ENCODE measurements at places on chromosomes 13 and 19. TPM values are rescaled to one million over a fixed set of nuclear protein-coding genes. Genes with fewer than 3 reads are reported as not detected.

DNA sequence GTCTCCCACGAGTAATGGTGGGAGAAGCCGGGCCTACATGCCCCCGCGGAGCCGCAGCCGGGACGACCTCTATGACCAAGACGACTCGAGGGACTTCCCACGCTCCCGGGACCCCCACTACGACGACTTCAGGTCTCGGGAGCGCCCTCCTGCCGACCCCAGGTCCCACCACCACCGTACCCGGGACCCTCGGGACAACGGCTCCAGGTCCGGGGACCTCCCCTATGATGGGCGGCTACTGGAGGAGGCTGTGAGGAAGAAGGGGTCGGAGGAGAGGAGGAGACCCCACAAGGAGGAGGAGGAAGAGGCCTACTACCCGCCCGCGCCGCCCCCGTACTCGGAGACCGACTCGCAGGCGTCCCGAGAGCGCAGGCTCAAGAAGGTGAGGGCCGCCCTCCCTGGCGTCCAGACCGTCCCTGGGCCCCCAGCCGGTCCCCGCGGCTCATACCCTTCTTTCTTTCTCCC is 1.4 kb upstream of the USF2 start:
- peaks cover 21% of the 10 kb centered on the region for H3K36me3 ChIP-seq
- peak overlapping the region; percentile 83 for H3K27ac ChIP-seq
- peak overlapping the region; percentile 73 for H3K4me3 ChIP-seq
- DNase-seq = peak; percentile 10

GRCh38 chr13:106143392-106143791 is 392.1 kb downstream of the EFNB2 start:
- peak; percentile 90 for DNase-seq
- H3K27ac ChIP-seq = no peak overlapping the region
- no peaks in the 10 kb centered on the region for H3K36me3 ChIP-seq

DNA sequence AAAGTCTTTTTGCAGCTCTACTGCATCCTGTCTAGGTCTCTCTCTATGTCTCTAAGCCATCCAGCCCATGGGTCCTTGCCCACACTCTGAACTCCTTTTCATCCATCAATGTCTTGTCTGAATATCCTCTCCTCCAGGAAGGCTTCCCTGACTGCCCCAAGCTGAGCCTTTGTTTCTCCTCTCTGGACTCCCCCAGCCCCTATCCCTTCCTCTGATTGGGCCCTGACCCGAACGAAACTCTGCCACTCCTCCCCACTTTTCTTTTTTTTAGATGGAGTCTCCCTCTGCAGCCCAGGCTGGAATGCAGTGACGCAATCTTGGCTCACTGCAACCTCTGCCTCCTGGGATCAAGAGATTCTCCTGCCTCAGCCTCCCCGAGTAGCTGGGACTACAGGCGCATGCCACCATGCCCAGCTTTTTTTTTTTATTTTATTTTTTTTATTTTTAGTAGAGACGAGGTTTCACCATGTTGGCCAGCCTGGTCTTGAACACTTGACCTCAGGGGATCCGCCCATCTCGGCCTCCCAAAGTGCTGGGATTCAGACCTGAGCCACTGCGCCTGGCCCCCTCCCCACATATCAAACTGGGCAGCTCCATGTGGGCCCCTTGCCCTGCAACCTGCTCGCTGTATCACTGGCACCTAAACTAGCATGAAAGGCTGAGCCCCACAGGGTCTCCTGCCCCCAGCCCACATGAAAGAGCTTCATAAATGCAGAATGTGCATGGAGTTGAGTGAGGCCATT is 870 bp upstream of the UNC13A start:
- DNase-seq = no peak
- peaks cover 4% of the 10 kb centered on the region for H3K4me1 ChIP-seq
- no peak overlapping the region for H3K4me3 ChIP-seq

DNA sequence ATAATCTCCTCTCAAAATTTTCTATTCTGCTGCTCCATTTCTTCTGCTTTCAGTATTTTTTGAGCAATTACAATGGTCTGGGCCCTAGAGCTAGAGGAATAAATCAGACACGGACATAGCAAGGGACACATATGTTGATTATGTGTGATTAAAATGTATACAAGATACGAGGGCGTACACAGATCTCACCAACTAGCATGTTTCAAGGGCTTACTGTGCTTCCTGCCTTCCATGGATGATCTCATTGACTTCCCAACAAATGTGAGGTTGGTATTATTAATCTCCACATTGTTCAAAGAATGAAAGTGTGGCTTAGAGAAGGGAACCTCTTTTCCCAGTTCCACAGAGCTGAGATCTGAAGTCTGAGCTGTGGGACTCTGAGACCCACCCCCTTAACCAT is 9.1 kb downstream of the PLD3 start:
- H3K4me1 ChIP-seq = peaks cover 6% of the 10 kb centered on the region
- peak; percentile 54 for DNase-seq
- peaks cover 5% of the 10 kb centered on the region for H3K36me3 ChIP-seq

Gene COX6B2
- total RNA-seq = not detected

Gene CD79A
- not detected for total RNA-seq

DNA sequence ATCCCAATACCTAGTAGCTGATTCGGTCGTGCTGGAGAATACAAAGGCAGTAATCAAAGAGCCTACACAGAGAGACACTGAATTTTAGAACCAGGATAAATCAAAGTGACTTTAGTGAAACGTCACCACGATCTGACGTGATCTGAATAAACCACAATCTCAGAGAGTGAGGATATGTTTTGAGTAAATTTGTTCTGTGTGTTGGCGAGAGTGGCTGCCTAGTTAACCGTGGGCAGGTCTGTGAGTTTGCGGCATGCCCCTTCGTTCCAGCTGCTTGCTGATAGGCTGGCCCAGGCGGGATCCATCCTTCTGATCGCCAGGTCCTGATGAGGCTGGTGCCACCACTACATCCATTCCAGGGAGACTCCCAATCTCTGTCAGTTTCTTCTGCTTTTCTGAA is 40.4 kb downstream of the LRCH1 start:
- no peak overlapping the region for H3K4me3 ChIP-seq
- peaks cover 5% of the 10 kb centered on the region for H3K4me1 ChIP-seq
- DNase-seq = no peak
- no peaks in the 10 kb centered on the region for H3K27me3 ChIP-seq
- H3K27ac ChIP-seq = no peak overlapping the region

- no peak for DNase-seq
- H3K27me3 ChIP-seq = no peaks in the 10 kb centered on the region
- H3K4me1 ChIP-seq = peaks cover 11% of the 10 kb centered on the region
- peaks cover 4% of the 10 kb centered on the region for H3K36me3 ChIP-seq
- H3K27ac ChIP-seq = peak overlapping the region; percentile 81
These were observed 748 bp downstream of the LHFPL6 start for GRCh38 chr13:39602277-39602613.

Gene SMAD9
- 4.8 TPM for total RNA-seq

DNA sequence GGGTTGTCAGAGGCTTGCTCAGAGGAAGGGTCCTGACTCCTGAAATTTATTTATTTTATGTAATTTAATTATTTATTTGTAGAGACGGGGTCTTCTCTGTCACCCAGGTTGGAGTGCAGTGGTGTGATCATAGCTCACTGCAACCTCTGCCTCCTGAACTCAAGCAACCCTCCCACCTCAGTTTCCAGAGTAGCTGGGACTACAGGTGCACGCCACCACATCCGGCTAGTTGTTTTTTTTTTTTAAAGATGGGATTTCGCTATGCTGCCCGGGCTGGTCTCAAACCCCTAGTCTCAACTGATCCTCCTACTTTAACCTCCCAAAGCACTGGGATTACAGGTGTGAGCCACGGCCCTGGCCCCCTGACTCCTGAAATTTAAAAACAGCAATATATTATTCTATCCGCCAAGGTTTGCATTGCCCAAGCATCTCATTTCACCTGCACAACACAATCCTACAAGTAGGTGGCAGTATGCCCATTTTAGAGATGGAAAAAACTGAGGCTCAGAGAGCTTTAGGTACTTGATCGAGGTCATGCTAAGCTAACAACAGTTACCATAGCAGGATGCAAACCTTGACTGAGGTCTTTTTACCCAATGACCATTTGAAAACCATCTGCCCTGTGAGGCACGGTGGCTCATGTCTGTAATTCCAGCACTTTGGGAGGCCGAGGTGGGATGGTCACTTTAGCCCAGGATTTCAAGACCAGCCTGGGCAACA is 18.1 kb downstream of the ARHGEF18 start:
- no peaks in the 10 kb centered on the region for H3K4me1 ChIP-seq
- DNase-seq = peak; percentile 33
- no peak overlapping the region for H3K4me3 ChIP-seq
- H3K27ac ChIP-seq = no peak overlapping the region
- peaks cover 1% of the 10 kb centered on the region for H3K27me3 ChIP-seq
- no peaks in the 10 kb centered on the region for H3K36me3 ChIP-seq

Gene KIR2DL1
- not detected for total RNA-seq

- peaks cover 17% of the 10 kb centered on the region for H3K27me3 ChIP-seq
- no peak overlapping the region for H3K27ac ChIP-seq
- H3K4me3 ChIP-seq = no peak overlapping the region
These were observed 190.9 kb downstream of the IRS2 start for GRCh38 chr13:109595471-109595870.

DNA sequence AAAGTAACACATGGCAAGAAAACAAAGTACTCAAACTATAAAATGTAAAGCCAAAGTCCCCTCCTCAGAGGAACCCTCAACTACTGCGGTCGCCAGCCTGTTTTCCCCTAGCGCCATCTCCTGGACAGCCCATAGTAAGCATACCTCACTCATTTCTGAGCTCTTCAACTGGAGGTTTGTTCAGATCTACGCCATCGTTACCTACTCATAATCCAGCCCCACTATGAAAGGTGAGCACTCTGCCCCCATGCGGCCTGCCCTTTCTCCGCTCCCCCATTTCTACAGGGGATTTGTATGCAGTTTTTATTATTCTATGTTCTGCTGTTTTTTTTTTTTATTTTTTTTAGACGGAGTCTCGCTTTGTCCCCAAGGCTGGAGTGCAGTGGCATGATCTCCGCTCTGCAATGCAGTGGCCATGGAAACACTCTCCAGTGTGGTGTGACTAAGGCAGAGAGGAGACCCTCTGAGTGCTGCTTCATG is 26.2 kb downstream of the OPA3 start:
- H3K4me3 ChIP-seq = no peak overlapping the region
- peak; percentile 33 for DNase-seq
- no peaks in the 10 kb centered on the region for H3K27me3 ChIP-seq
- no peak overlapping the region for H3K27ac ChIP-seq
- H3K36me3 ChIP-seq = no peaks in the 10 kb centered on the region
- H3K4me1 ChIP-seq = no peaks in the 10 kb centered on the region

GRCh38 chr19:36939153-36939552 is 23.0 kb downstream of the ZNF568 start:
- no peaks in the 10 kb centered on the region for H3K4me1 ChIP-seq
- no peak overlapping the region for H3K4me3 ChIP-seq
- no peaks in the 10 kb centered on the region for H3K27me3 ChIP-seq
- no peak overlapping the region for H3K27ac ChIP-seq

- no peaks in the 10 kb centered on the region for H3K36me3 ChIP-seq
- H3K27me3 ChIP-seq = no peaks in the 10 kb centered on the region
- H3K4me3 ChIP-seq = no peak overlapping the region
- DNase-seq = no peak
- no peaks in the 10 kb centered on the region for H3K4me1 ChIP-seq
These were observed 356.5 kb upstream of the SLITRK6 start for GRCh38 chr13:86155756-86156155.

DNA sequence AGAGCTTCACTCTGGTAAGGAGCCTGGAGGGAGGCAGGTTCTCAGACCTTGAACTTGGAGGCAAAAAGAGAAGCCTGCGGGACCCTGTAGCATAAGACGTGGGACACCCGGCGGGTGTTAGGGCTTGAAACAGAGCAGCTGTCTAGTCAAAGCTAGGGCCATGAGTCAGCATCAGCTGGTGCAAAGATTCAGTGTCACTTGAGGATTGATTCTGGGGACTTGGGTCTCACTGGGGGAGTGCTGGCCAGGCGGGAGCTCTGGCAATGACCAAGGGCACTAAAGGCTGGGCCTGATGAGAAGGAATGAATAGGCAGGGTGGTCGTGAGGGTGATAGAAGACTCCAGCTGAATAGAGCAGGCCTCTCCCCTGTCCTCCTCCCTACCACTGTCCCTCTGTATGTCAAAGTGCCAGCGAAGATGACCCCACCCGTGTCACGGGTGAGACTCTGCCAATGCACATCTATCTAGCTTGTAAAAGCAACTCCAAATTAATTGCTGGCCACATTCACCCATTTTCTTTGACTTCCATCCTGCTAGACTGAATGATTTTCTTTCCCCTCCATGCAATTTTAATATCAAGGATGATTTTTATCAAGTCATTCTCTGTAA is 97.1 kb downstream of the MBNL2 start:
- peaks cover 32% of the 10 kb centered on the region for H3K4me1 ChIP-seq
- DNase-seq = peak; percentile 54
- H3K27me3 ChIP-seq = no peaks in the 10 kb centered on the region
- peak overlapping the region; percentile 49 for H3K27ac ChIP-seq
- H3K36me3 ChIP-seq = peaks cover 2% of the 10 kb centered on the region

- DNase-seq = peak; percentile 1
- H3K27me3 ChIP-seq = no peaks in the 10 kb centered on the region
- H3K4me1 ChIP-seq = no peaks in the 10 kb centered on the region
These were observed 810.4 kb upstream of the SLC10A2 start for GRCh38 chr13:103876571-103876970.

- H3K27me3 ChIP-seq = peaks cover 50% of the 10 kb centered on the region
- H3K4me1 ChIP-seq = no peaks in the 10 kb centered on the region
- H3K36me3 ChIP-seq = no peaks in the 10 kb centered on the region
- peak; percentile 12 for DNase-seq
- H3K4me3 ChIP-seq = no peak overlapping the region
These were observed 22.1 kb upstream of the F7 start for GRCh38 chr13:113083402-113084061.

GRCh38 chr13:40181203-40181845 is 485.1 kb downstream of the FOXO1 start:
- peak; percentile 17 for DNase-seq
- no peaks in the 10 kb centered on the region for H3K4me1 ChIP-seq
- H3K36me3 ChIP-seq = no peaks in the 10 kb centered on the region

GRCh38 chr19:11106477-11106876 is 17.2 kb downstream of the LDLR start:
- no peak overlapping the region for H3K4me3 ChIP-seq
- H3K4me1 ChIP-seq = no peaks in the 10 kb centered on the region
- H3K36me3 ChIP-seq = peaks cover 69% of the 10 kb centered on the region

- DNase-seq = no peak
- H3K4me3 ChIP-seq = no peak overlapping the region
- peaks cover 9% of the 10 kb centered on the region for H3K36me3 ChIP-seq
These were observed 81.7 kb downstream of the TNFRSF19 start for GRCh38 chr13:23651887-23652286.

DNA sequence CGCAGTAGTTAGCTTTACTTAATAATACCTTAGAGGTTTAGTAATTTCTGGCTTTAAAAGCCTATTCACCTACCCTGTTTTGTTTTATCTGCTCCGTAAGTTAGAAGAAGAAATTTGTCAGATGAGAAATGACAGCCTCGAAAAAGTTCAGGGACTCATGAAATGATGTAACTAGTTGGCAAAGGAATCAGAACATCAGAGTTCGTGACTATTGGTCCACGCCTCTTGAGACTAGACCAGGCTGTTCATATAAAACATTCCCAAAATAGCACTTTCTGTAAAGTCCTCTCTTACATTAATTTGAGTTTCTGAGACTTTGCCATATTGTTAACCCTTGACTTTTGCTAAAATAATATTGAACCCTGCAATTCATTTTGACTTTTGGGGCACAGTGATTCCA is 92.0 kb downstream of the HS6ST3 start:
- no peaks in the 10 kb centered on the region for H3K27me3 ChIP-seq
- H3K4me3 ChIP-seq = no peak overlapping the region
- no peak for DNase-seq
- no peaks in the 10 kb centered on the region for H3K4me1 ChIP-seq
- H3K36me3 ChIP-seq = no peaks in the 10 kb centered on the region

- DNase-seq = no peak
- no peaks in the 10 kb centered on the region for H3K36me3 ChIP-seq
- no peak overlapping the region for H3K27ac ChIP-seq
These were observed 1065.8 kb upstream of the MIR17HG start for GRCh38 chr13:90281709-90282108.
